ENCODE measurements at places on chromosomes 7 and 10.

DNA sequence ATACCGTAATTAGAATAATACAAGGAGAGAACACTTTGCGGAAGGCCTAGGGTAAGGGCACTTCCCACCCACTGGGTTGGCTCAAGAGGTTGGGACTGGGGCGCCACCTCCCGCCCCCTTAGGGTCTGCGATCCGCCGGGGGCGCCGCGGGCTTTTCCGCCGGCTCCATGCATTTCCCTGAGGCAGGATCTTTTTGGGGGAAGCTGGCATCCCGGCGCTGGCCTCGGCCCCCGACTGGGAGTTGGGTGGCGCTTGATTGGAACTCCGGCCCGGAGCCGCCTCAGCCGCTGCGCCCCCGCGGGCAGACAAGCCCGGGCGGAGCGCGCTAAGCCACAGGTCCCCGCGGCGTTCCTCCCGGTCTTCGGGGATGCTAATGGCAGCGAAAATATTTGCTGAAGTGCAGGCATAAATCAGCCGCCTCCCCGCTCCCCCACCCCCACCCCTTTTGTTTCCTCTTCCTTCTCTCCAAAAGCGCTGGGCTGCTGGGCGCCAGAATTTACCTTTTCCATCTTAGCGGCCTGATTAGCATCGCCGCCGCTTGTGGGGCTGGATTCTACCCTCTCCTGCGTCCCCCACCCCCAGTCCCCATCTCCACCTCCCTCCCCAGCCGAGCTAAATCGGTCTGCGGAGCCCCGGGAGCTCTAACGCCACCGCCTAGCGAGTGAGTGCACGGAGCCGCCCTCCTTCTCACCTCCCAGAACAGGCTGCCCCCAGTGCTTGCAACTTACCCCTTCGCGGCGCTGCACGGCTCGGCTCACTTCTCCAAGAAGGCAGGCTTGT lies 5.1 kb downstream of the UNC5B start:
- DNase-seq: peak; percentile 24

DNA sequence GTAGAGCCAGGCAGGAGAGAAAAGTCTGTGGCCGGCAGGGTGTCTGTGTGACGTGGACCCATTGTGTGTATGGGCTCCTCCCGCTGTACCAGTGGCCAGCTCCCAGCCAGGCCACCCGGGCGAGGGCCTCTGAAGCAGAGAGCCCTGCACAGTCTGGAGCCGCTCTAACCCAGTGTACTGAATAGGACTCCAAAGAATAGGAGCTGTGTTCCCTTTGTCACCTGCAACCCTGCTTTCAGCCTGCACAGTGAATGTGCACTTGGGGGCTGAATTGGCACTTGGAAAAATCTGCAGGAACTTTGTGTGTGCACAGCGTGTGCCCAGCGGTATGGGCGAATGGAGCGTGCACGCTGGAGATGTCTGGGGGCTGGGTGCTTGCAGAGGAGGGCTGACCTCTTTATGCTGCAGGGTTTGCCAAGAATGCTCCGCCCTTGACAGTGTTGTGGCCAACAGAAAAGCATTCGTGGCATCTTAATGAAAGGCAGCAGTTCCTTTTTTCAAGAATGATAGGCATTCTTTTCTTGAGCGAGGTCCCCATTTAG lies 216.2 kb downstream of the AUTS2 start:
- DNase-seq: no peak

- no peak for DNase-seq
Measured at GRCh38 chr10:17428351-17429097, 25.9 kb downstream of the ST8SIA6 start.

- no peak for DNase-seq
Measured at GRCh38 chr7:149462101-149462520, 1.2 kb upstream of the ZNF777 start.

GRCh38 chr10:6009961-6010360 lies 32.6 kb upstream of the IL15RA start:
- no peak for DNase-seq

GRCh38 chr7:73960548-73960947 lies 67.4 kb upstream of the ELN start:
- no peak for DNase-seq

DNA sequence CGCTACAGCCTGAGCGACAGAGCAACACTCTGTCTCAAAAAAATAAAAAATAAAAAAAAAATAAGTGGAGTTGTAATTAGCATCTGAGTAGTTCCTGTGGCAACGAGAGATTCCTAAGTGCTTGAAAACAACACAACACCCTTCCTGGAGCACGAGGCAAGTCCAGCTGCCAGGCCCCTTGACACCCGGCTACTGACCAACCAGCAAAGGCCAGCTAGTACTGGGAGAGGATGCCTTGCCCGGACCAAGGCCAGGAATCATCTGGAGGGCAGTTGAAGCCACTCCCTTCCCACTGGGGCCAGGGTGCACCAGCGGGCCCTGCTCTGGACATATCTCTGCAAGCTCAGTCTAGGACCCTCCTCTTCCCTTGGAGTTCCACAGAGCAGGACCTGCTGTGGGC lies 536 bp downstream of the C10orf105 start:
- DNase-seq: no peak

- no peak for DNase-seq
Measured at GRCh38 chr10:63256009-63256773, 123.1 kb downstream of the NRBF2 start.

DNA sequence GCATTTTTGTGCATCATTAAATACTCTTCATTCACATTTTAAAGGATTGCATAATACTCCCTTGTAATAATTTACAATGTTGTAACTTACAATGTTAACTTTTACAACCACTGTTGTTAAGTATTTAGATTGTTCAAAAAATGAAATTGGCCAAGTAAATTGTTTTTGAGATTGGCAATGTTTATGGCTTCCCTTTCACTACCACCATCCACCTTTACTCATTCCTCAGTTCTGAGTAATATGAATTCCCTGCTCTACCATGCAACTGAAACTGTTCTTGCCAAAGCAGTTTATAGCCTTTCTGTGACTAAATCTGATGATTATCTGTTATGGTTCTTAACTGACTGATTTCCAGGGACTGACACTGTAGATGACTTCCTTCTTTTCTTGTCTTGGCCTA lies 80.5 kb upstream of the TMEM106B start:
- DNase-seq: no peak

- no peak for DNase-seq
Measured at GRCh38 chr7:31767686-31768358, 80.8 kb downstream of the PPP1R17 start.

All from EL (cell line).